ENCODE measurements at places on chromosomes 7 and 10.

GRCh38 chr7:45155941-45156340 is 1.6 kb upstream of the RAMP3 start:
- DNase-seq: no peak

- DNase-seq: no peak
Observed at GRCh38 chr7:83921941-83922607, 272.5 kb downstream of the SEMA3A start.

DNA sequence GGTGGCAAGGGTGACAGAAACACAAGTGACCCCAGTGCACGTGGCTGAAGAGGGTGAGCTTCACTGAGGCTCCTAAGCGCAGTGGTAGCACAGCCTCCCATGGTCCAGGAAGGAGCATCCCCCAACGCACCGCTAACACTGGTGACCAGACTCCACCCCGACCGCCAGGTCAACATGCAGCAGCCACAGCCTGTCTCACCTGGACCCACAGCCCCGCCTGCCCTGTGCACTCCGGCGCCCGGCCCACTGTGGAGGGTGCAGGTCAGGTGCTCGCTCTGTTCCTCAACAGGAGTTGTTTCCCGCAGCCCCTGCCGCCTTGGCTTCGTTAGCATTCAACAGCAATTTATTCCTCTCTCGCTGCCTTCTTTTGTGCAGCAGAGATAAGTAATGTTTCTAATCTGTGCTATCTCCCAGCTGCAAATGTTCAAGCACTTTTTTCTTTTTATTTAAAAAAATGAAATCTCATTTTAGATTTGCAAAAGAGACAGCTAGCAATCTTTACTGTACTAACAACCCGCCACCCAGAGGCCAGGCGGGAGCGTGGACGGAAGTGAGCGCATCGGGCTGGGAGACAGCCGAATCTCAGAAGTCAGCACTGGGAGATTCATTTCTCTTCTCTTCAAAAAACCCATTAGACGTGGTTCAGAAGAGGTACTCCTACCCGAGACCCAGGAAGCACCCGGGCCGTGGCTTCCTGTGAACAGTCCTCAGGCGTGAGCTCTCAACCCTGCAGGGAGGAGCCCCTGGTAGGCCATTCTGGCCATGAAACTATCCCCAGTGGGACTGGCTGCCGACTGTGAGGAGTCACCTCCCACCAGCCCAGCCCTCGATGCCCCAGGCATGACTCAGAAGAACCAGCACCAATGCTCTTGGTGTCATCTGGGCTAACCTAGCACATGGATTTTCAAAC is 133.4 kb downstream of the MAD1L1 start:
- DNase-seq: no peak

DNA sequence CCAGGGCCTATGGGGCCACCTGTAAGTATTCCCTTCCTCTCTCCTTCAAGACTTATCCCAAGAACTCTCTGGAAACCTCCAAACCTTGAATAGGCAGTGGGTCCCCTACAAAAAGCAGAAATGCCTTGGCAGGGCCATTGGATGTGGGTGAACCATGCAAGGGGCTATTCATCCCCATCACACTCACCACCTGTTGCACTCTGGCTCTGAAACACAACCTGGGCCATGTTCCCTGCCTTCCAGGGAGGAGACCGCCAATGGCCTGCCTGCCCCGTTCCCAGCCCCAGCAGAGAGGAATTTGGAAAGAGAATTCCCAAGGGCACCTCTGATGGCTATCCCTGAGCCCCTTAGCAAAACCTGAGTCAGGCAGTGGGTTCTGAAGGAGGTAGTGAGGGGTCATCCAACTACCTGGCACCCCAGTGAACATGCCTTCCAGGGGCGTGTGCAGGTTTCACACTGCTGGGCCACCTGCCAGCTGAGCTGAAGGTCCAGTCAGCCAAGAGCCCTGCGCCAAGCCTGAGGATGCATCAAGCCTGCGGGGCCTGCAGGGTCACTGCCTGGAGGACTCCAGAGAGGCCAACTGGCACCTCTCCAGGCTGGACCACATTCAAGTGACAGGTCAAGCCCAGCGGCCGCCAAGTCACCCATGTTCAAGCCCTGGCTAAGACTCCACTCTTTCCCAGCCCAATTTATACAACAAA is 101.3 kb downstream of the COL13A1 start:
- no peak for DNase-seq

GRCh38 chr7:86760236-86760635 is 116.5 kb downstream of the GRM3 start:
- no peak for DNase-seq
